ENCODE measurements at places on chromosomes 5 and 9.

DNA sequence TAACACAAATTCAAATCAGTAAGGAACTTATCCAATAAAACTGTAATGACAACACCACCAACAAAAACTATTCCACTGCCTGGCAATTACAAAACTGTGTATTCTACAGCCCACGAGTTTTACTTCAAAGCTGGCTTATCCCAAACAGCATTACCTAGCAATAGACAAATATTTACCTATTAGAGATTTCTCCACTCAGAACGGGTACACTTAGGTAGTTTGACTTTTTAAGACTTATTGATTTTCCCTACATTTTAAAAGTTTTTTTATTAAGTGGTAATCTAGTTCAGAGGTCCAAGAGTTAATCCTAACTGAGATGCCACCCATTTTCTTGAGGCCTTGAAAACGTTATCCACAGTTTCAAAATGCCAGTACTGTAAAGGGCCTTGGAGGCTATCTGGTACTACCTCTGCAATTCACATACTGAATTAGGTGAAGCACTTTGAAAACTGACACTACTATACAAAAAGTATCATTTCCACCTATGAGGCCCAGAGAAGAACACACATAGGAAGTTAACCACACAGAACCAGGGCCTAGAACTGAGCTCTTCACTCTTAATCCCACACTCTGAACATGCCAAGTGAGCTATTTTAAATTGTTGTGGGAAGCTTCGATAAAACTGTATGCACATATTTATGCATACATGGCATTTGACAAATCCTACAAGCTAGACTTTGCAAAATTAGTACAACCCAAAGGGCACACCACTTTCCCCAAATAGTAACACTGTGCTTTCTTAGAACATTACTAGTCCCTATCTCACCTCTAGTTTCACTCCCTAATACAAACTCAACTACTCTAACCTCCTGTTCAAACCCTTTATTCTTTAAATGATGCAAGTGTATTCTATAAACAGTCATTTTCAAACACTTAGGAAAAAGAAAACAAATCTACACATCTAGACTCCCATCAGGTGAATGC lies 2.1 kb downstream of the NADK2 start:
- DNase-seq, result no peak

- DNase-seq, result no peak
Observed at GRCh38 chr5:4907571-4907970, 232.6 kb upstream of the ADAMTS16 start.

- no peak for DNase-seq
Observed at GRCh38 chr5:170540271-170540670, 36.5 kb downstream of the KCNIP1 start.

DNA sequence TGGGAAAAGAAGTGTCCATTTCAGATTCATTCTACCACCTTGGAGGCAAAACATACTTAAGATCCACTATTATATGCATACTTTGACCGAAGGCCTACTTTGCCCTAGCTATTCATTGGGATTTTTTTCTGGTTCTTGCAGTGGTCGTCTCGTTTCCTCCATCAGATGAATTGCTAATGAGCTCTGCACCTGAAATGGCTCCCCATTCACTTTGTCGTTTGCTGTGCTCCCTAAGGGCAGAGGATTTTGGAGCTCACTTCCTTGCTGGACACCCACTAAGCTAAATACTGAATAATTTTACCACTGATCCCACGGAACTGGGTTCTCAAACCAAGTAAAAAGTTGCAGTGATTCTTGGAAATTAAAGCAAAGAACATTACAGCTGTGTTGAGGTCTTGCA lies 1.9 kb downstream of the KDM3B start:
- DNase-seq, result no peak

GRCh38 chr9:106718936-106719335 lies 144.0 kb upstream of the ZNF462 start:
- DNase-seq, result no peak

GRCh38 chr5:56951126-56951945 lies 587 bp downstream of the MIER3 start:
- DNase-seq, result no peak

- DNase-seq, result no peak
Observed at GRCh38 chr9:117929868-117930267, 225.7 kb downstream of the TLR4 start.

GRCh38 chr5:78727786-78728761 lies 79.5 kb upstream of the LHFPL2 start:
- DNase-seq, result no peak

- DNase-seq, result no peak
Observed at GRCh38 chr9:75039801-75040200, 11.7 kb upstream of the CARNMT1 start.

DNA sequence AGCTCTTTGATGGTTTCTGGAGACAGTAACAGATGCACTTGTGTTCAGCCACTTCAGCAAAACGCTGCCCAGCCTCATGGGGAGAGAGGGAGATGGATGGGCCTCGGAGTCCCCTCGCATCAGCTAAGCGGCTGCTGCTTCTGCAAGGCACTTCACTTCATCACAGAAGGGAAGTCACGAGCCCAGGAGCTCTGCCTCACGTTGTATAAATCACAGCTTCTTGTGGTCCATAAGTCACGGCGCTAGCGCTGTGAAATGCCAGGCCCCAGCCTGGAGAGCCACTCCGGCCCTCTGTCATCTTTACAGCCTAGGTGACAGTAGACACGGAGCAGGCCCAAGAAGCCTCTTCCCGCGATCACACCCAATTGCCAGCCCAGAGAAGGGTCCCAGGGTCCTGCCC lies 23.4 kb downstream of the DBH start:
- no peak for DNase-seq

Data from NCI-H1092 (cell line).